Cardiac muscle cell (in vitro differentiated cells and primary cell): ENCODE measurements at places on chromosomes 5 and 9.
A peak's percentile ranks its signal among the peaks of the same experiment; 100 is the strongest.

DNA sequence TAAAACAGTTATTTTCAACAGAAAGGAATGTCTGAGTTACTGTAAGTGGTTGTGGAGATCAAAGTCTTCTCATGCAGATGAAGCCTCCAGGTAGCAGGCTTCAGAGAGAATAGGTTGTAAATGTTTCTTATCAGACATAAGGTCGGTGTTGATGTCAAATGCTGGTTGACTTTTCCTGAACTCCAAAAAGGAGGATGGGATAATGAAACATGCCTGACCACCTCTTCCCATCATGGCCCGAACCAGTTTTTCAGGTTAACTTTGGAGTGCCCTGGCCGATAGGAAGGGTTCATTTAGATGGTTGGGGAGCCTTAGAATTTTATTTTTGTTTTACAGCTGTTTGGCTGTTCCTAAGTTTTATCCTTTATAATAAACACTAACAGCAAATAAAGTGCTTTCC, 478.4 kb downstream of the ACTL7B start:
- no peak overlapping the region for H3K27ac ChIP-seq
- H3K27me3 ChIP-seq: no peaks in the 10 kb centered on the region
- DNase-seq: no peak

GRCh38 chr9:124309667-124310084, 51.9 kb downstream of the NEK6 start:
- H3K27me3 ChIP-seq: no peaks in the 10 kb centered on the region
- H3K36me3 ChIP-seq: no peaks in the 10 kb centered on the region
- H3K27ac ChIP-seq: no peak overlapping the region

- H3K4me1 ChIP-seq: peaks cover 11% of the 10 kb centered on the region
- H3K27me3 ChIP-seq: no peaks in the 10 kb centered on the region
- no peak overlapping the region for H3K4me3 ChIP-seq
Measured at GRCh38 chr9:134452728-134453127, 126.5 kb downstream of the RXRA start.

GRCh38 chr5:31768784-31769183, 129.9 kb downstream of the PDZD2 start:
- H3K4me1 ChIP-seq: no peaks in the 10 kb centered on the region
- H3K27ac ChIP-seq: no peak overlapping the region
- no peaks in the 10 kb centered on the region for H3K27me3 ChIP-seq
- H3K36me3 ChIP-seq: no peaks in the 10 kb centered on the region
- no peak overlapping the region for H3K4me3 ChIP-seq

DNA sequence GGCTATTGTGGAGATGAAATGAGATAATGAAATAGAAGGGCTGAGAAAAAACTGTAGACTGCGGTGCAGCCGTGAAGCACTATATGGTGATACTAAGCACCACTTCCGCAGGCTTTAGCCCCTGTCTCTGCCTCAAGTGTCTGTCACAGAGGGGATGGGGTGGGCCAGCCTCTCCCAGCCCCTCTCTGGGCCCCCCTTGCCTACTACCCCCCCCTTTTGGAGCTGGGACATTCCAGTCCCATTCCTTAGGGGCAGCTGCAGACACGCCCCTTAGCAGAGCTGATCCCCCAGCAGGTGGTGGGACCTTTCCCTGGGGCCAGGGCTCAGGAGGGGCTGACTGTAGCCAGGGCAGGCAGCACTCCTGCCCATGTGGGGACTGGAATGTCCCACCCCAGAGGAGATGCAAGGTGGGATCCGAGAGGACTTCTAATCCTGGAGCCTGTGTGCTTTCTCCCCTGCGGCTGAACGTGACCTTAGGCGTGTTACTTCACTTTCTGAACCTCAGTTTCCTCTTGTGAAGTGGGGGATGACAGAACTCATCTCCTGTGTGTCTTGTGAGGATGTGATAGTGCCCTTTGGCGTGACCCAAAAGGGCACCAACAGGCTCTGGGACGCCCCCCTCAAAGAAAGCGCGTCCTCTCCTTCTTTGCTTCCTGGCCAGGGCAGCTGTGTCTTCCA, 1.9 kb downstream of the N4BP3 start:
- H3K36me3 ChIP-seq: no peaks in the 10 kb centered on the region
- no peaks in the 10 kb centered on the region for H3K27me3 ChIP-seq
- H3K27ac ChIP-seq: peak overlapping the region; percentile 64
- H3K4me3 ChIP-seq: no peak overlapping the region
- peaks cover 15% of the 10 kb centered on the region for H3K4me1 ChIP-seq
- DNase-seq: no peak

DNA sequence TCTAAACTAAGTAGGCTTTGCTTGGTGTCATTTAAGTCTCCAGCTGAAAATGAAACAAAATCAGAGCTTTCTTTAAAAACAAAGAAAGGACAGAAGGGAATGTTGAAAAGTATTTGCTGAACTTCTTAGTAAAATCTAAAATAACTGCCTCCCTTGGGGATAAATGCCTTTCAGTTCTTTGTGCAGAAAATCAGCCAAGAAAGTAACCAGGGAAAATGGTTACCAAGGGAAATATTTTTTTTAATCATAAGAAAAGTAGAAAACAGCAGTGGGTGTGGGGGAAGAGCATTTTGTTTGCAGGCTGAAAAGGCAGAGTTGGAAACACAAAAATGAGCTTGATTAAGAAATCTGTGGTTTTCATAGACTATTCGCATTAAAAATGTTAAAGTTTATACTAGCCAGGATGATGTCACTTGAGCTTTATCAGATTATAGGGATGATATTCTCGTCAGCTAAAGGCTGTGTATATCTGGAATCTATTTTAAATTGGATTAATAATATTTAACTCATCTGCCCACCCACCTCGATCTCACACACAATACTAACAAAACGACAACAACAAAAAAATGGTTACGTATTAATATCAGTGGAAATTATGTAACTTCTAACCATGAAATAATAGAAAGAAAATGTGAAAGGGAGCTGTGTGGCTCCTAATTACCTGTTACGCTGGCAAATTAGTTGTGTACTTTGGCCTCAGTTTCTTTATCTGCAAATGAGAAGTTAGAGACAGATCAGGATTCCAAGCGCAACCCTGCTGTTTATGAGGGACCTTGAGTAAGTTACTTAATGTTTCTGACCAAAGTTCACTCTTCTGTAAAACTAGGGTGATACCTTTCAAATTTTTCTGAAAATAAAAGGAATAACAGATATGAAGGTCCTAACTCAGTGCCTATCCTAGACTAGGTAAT, at the start of gene ECM2:
Gene ECM2 (minus strand): TSS at position 51 of the 911 bp plus-strand sequence. CDS start 13,124 bp downstream, outside the sequence.
- no peaks in the 10 kb centered on the region for H3K4me1 ChIP-seq
- H3K36me3 ChIP-seq: no peaks in the 10 kb centered on the region
- no peak within 1 kb of the TSS for H3K4me3 ChIP-seq
- H3K27me3 ChIP-seq: no peaks in the 10 kb centered on the region
- H3K27ac ChIP-seq: no peak within 1 kb of the TSS
- no peak for DNase-seq

DNA sequence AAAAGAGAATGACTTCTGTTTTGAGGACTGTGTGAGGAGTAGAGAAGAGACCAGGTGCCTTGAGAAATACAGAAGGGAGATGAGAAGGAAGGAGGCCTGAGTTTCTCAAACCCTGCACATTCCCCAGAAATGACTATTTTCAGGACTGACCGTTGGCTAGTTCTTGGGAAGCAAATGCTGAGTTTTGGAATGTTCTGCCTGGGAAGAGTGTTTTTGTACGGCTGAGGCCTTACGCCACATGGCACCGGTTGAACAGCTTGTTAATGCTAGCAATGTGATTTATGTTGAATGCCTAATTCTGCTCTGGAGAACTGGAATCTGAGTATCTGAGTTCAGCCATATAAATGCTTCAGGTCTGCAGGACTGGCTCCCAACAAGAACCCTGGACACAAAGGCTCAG, 152.7 kb upstream of the ADAMTS16 start:
- DNase-seq: no peak
- H3K36me3 ChIP-seq: no peaks in the 10 kb centered on the region
- no peaks in the 10 kb centered on the region for H3K4me1 ChIP-seq
- no peak overlapping the region for H3K27ac ChIP-seq
- H3K4me3 ChIP-seq: no peak overlapping the region
- H3K27me3 ChIP-seq: no peaks in the 10 kb centered on the region

- H3K36me3 ChIP-seq: no peaks in the 10 kb centered on the region
- no peak overlapping the region for H3K4me3 ChIP-seq
- H3K27ac ChIP-seq: peak overlapping the region; percentile 47
Measured at GRCh38 chr5:149485655-149486615, 65.3 kb downstream of the CSNK1A1 start.

DNA sequence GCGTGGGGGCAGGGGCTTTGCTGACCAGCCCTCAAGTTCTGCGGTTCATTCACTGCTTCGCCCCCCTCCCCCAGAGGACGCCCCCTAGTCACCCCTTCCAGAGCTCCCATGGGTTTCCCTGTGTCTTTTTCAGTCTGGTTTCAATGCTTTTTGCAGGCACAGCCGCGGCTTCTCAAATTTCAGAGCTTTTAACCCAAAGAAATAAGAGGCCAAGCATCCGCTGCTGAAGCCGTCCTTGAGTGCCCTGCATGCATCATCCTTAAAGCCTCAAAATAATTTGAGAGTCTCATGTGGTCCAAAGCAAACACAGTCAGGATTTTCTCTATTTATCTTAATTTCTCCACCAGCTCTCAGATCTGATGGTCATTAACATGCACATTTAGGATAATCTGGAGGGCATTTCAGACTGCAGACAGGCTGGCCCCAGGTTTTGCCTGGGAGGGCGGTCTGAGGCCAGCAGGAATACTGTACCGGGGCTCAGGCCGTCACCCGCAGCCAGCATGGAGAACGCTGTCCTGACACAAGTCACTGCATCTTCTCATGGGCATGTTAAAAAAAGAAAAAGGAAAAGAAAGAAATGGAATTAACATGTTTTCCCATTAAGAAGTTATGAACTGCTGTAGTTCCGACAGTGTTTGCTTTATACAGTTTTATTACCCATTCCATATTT, 420.8 kb upstream of the IRX4 start:
- no peaks in the 10 kb centered on the region for H3K27me3 ChIP-seq
- no peak overlapping the region for H3K27ac ChIP-seq
- no peak for DNase-seq
- H3K4me3 ChIP-seq: no peak overlapping the region
- H3K4me1 ChIP-seq: no peaks in the 10 kb centered on the region

DNA sequence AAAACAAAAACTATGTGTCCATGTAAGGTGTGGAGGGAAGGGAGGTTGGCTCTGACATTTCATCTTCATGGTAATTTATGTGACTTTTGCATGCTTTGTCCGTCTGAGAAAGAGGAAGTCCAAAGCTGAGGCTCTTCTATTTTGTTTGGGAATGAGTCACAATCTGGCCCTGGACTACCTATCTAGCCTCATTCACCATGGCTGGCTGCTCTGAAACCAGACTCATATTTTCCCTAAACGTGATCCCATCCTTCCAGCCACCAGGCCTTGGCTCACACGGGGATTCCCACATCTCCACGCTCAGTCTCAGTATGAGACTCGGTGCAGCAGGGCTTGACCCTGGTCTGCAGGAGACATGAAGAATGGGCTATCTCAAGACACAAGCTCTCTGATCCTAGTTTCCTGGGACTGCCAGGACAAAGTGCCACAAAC, 672.8 kb downstream of the ACTL7B start:
- H3K27ac ChIP-seq: no peak overlapping the region
- H3K36me3 ChIP-seq: no peaks in the 10 kb centered on the region
- H3K27me3 ChIP-seq: no peaks in the 10 kb centered on the region
- H3K4me3 ChIP-seq: no peak overlapping the region

GRCh38 chr9:107890921-107891465, 401.4 kb upstream of the KLF4 start:
- no peaks in the 10 kb centered on the region for H3K4me1 ChIP-seq
- no peak for DNase-seq
- no peaks in the 10 kb centered on the region for H3K36me3 ChIP-seq
- no peak overlapping the region for H3K4me3 ChIP-seq
- H3K27ac ChIP-seq: no peak overlapping the region

DNA sequence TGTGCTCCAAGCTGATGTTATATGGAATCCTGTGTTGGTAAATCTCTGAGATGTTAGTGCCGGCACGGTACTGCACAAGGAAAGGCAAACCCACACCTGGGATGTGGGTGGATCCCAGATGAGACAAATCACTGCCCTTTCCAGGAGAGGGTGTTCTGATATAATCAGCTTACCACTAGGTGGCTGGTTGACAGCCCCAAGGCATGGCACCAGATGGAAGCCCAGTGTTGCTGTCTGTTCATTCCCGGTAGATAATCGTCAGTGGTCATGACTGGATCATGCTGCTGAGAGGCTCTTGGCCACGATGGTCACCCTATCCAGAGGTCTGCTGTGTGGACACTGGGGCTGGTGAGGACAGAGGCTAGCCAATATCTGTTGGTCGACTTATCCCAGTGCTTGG, 184.0 kb downstream of the CACNA1B start:
- no peaks in the 10 kb centered on the region for H3K4me1 ChIP-seq
- no peaks in the 10 kb centered on the region for H3K36me3 ChIP-seq
- no peak for DNase-seq
- no peak overlapping the region for H3K27ac ChIP-seq
